ENCODE measurements at places on chromosomes 11 and 22.

DNA sequence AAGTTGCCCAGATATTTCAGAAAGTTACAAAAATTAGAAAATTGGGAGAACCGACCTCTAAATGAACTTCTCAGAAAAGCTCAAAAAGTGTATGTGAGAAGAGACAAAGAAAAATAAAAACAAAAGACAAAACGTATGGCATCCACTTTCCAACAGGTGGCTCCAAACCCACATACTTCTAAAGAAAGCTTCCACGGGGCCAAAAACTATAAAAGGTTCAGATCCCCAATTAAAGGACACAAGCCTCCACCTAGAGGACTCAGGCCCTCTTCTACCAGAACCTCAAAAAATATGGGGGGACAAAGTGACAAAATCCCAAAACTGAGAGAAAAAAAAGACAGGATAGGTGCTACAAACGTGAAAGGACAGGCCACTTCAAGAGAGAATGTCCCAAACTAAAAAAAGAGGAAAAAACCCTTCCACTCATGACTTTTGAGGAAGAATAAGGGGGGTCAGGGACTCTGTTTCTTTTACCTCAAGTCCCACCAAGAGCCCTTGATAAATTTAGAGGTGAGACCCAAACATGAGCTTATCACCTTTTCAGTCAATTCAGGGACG lies 8.8 kb downstream of the SCGB2A1 start:
- no peak for DNase-seq

GRCh38 chr11:119178166-119178680 lies 7.1 kb upstream of the NHERF4 start:
- DNase-seq, result no peak

- DNase-seq, result no peak
These were observed 382 bp downstream of the IMMP1L start for GRCh38 chr11:31509051-31509428.

- DNase-seq, result no peak
These were observed 11.8 kb downstream of the PNPLA5 start for GRCh38 chr22:43879901-43880540.

GRCh38 chr11:107928046-107928766 lies at the start of gene RAB39A:
Gene RAB39A, plus strand, starts transcription at chr11:107928448. Its CDS starts 121 bp downstream, at chr11:107928569.
- peak; percentile 97 for DNase-seq

- no peak for DNase-seq
These were observed 34.3 kb downstream of the TSPAN18 start for GRCh38 chr11:44760917-44761550.

GRCh38 chr11:35887737-35888136 lies 56.1 kb upstream of the LDLRAD3 start:
- no peak for DNase-seq
